ENCODE measurements at places on chromosomes 4 and X.
A peak's percentile ranks its signal among the peaks of the same experiment; 100 is the strongest.

DNA sequence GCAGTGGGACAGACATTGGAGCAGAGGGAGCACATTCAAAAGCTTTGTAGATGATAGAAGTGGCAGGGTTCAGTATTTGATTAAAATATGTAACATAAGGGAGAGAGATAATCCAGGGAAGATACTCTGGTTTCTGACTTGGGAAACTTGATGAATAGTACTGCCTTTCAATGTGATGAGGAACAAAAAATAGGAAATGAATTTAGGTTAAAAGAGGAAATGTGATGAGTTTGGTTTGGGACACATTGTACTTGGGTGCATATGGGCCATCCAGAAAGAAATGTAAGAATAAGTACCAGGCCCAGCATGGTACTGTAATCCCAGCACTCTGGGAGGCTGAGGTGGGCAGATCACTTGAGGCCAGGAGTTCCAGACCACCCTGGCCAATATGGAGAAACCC is 20.9 kb upstream of the NDNF start:
- DNase-seq = no peak

- no peak for DNase-seq
These were observed 591.9 kb downstream of the TECRL start for GRCh38 chr4:63817196-63817865.

DNA sequence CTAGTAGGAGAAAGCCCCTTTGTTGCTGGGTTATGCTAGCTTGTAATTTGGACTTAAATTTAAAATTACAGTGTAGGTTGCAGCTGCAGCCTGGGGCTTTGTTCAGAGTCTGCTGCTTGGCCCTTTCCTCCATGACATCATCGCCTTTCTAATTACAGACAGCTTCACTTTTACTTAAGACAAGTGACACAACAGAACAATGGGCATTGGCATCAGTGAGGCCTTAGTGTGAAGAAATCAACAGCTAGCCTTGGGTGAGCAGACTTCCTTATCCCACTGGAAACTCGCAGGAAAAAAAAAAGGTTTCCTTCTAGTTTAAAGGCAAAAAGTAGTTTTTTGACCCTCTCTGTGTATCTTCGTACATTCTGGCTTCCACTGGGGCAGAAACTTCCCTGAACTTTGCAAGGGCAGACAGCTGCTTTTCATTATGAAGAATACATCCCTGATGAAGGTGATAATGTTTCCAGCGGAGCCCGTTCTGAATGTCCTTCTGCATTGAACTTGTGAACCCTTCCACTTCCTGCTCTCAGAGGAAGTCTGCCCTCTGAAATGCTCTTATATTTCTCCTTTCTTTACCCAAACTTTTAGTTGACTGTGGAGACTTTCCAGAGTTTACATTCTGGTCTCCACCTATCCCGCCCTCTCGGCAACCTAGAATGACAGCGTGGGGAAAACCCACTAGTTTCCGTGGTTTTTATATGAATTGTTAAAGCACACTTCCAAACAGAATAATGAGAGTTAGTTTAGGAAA is 123.2 kb upstream of the FAM9C start:
- peak; percentile 5 for DNase-seq

DNA sequence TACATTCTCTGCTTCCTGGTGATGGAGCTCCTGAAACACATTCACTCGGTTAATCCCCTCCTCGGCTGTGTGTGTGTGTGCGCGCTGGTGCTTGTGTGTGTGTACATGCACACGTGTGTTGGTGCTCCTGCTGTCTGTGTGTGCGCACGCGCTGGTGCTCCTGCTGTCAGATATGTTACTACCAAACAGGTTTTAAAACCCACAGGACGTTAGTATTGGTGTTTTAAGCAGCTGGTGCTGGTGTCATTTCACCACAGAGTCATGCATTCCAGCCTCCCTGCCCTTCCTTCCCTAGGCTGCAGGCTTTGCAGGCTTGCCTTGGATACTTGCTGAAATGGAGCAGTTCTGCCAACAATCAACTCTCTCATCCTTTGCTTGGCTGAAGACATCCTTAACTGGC is 48.1 kb upstream of the CPLX1 start:
- no peak for DNase-seq

GRCh38 chrX:135396566-135396965 is 25.2 kb upstream of the SMIM10L2A start:
- no peak for DNase-seq

GRCh38 chr4:176810481-176811249 is 17.9 kb upstream of the VEGFC start:
- no peak for DNase-seq

- no peak for DNase-seq
These were observed 233.0 kb downstream of the DKK2 start for GRCh38 chr4:106803083-106803482.

DNA sequence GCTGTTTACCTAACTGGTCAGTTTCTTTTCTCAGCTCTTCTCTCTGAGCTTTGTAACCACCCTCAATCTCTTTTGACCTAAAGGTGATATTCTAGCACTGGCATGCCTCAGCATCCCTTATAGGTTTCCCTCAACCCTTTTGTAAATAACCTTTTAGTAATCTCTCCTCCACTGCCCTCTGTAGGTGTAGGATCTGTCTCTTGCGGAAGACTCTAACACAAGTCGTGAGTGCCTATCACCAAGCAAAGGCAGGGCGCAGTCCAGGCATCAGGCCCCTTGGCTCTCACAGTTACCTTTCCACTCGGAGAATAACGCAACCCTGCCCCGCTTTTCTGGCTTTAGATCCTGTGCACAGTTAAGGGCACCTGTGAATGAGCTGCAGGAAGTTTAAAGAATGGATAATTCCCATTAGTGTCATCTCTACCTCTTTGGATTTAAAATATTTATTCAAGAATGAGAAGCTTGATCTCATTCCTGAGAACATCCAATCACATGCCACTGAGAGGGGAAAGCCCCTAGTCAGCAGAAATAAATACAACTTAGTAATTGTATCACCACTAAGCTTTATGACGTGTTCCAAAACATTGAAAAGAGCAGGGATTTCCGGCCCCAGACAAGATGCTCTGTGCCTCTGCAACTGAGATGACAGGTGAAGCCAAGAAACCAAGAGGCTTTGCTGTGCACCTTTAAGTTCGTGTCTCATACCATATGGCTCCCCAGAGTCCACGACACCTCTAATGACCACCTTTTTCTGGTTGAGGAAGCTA is 58.8 kb downstream of the SPINK2 start:
- no peak for DNase-seq

- DNase-seq = no peak
These were observed 75.0 kb downstream of the FAM13A start for GRCh38 chr4:88981993-88982392.

DNA sequence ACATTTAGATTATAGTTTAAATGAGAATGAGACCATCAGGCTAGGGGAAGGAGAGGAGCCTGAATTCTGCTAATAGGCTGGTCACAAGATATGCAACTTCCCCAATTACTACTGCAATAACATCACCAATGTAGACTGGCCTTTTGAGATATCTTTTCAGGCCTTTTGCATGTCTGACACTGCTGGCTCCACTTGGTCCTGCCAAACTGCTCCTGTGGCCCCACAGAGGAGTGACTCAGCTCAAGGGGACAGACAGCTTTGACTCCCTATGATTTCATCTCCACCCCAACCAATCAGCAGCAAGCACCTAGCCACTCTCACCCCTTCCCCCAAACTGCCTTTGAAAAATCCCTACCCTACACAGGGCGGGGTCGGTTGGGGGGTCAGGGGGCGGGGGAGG is 22.8 kb downstream of the GPRIN3 start:
- DNase-seq = no peak

DNA sequence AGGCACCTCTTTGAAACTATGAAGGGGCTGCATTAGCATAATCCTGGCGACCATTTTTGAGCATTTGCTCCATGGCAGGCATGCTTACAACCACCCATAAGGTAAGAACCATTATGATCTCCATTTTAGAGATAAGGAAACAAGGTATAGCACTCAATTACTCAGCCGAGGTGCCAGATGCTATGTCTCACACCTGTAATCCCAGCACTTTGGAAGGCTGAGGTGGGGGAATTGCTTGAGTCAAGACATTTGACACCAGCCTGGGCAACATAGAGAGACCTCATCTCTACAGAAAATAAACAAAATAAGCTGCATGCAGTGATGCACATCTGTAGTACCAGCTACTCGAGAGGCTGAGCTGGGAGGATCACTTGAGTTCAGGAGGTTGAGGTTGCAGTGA is 43.6 kb downstream of the TIGD4 start:
- DNase-seq = no peak

- DNase-seq = peak; percentile 42
These were observed 45.8 kb downstream of the SLC39A8 start for GRCh38 chr4:102299354-102300107.

DNA sequence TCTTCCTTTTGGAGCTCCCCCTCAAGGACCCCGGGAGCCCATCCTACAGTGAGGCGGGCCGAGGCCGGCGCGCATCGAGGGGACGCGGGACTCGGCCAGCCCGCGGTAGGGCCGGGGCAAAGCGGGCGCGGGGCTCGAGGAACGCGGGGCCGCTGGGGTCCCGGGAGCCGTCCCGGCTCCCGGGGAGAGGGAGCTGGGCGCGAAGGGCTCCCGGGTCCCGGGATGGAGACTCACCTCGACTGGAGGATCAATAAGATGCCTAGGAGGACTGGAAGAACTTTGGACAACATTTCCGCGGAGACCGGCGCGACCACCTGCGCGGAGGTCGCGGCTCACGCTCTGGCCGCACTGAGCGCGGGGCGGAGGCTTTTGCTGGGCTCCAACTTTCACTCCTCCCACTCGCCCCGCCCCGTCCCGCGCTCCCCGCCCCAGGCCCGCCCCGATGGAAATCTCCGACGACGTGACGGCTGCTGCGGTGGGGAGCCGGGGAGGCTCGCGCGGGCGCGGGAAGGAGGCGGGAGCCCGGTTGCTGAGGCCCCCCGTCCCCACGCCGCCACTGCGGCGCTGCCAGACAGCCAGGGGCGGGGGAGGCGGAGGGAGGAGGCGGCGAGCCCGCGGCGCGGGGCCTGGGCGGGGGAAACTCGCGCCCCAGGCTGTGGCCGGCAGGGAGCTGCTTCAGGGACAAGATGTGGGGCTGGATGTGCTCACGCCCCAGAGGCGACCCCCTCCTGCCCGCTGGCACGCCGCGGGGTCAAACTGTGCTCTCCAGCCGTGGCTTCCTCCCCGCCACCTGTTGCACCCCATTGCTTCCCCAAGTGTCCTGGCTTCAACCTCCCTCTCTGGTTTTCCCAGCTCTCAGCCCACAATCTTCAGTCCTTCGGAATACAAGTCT is at the start of gene GABRE:
Gene GABRE (minus strand): TSS at position 341 of the 892 bp plus-strand sequence. CDS start 51 bp downstream, at position 290.
- DNase-seq = no peak

DNA sequence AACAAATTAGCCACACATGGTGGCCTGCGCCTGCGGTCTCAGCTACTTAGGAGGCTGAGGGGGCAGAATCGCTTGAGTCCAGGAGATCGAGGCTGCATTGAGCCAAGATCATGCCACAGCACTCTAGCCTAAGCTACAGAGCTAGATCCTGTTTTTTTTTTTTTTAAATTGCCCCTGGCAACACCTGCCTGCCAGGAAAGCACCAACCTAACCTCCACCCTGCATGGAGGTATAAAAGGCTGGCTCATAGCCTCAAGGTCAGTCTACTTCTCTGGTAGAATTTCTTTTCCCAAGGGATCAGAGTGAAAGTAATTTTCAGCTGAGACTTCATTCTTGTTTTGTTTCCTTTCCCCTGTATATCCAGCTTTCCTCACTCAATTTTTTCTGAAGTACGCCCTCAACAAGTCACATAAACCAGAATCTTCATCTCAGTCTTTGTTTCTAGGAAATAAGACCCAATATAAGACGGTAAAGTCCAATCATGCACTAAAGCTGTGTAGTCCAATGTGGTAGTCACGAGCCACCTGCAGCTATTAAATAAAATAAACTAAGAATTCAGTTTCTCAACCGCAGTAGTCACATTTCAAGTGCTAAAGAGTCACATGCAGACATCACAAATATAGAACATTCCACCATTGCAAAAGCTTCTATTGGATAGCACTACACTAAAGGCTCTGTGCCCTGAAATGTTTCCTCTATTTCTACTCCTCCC is 113.3 kb downstream of the HPGD start:
- no peak for DNase-seq

- no peak for DNase-seq
These were observed 185.6 kb downstream of the IQCM start for GRCh38 chr4:149630064-149630463.

DNA sequence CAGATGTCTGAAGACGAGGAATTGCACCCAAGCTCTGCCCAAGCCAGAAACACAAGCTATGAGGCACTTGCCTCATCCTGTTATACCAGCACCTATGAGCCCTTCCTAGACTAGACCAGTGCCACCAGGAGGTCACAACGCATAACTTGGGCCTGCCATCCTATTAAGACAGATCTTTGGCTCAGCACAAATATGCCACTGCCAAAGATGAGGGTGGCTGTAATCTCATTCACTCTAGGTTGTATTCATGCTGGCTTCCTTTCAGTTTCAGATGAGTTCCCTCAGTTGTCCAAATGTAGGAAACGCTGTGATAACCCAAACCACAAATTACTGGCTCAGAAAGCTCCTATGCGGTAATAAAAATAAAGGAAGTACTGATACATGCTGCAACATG is 76.5 kb upstream of the CITED1 start:
- no peak for DNase-seq

DNA sequence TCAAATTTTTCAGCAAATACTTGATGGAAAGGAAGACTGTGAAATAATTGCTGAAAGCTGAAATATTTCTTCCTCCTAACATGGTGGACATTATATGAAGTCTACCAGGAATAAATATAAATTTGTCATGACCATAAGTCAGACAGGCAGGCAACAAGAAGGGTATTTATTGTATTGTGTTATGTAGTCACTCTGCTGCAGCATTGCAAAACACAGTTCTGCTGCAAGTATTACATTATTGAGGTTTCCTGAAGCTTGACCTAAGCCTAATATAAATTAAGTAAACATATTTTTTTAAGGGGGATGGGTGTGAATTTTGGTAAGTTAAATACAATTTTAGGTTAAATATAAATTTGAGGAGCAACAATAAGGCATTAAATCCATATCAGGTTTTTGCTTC is 60.2 kb upstream of the MAOA start:
- DNase-seq = no peak

DNA sequence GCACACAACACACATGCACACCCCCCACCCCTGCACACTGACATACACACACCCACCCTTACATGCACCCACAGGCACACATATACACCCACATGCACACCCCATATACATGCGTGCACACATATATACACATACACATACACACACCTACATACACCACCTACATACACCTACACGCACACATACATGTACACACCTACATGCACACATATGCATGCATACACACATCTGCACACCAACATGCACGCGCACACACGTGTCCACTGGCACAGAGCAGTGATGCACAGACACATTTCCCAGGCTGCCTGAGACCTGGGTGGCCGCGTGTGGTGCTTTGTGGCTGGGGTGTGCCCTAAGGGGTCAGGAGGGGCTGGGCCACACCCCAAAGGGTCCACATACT is 31.7 kb downstream of the FGFRL1 start:
- no peak for DNase-seq

DNA sequence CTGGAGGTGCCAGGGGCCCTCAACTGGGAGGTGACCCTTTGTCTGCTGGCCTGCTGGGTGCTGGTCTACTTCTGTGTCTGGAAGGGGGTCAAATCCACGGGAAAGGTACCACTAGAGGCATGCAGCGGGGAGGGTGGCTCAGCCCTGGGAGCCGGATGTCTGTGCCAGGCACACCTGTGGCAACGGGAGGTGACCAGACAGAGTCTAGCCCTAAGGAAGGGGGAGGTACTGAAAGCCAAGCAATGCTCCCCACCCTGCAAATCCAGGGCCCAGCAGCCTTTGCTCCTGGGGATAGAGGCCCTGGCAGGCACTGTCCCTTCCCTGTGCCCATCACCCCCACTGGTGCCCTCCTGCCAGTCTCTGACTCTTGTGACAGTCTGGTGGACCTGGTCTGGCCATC is 4.3 kb downstream of the SLC6A8 start:
- no peak for DNase-seq

Measured in midbrain (tissue), 1 donor.